ENCODE measurements at places on chromosomes 12 and 14.

DNA sequence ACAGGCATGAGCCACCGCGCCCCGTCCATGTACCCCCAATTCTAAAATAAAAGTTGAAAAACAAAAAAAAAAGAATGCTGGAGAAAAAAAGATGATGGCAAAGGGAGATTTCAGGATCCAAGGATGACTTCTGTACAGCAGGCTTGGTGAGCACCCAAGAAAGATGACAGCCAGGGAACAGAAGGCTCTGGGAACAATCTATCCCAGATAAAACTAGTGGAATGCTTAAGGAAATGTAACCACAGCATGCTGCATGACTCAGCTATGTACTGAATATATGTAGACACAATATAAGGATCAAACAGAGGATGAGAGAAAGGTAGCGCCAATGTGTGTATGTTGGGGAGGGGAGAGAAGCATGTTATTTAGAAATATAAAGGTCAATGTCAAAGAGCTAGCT, 123.7 kb upstream of the TMTC1 start:
- no peak for DNase-seq

DNA sequence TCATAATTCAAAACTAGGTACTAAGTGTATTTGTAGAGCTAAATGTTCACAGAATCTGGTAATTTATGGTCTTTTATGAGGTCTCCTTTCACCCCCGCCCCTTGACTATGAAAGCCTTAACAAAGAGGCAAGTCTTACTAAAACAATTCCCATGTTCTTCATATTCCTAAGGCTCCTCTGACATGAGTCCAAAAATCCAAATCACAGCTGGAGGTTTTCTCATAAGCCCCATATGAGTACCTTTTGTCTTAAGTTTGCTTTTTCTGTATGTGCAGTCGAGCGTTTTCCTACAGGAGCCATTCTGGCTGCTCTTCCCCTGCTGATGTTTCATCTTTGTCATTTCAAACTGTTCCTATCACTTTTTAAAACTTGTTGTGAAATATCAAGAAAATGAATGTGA, 55.2 kb downstream of the SIX1 start:
- no peak for DNase-seq

- no peak for DNase-seq
These were observed 27.2 kb upstream of the NINJ2 start for GRCh38 chr12:690466-690865.

DNA sequence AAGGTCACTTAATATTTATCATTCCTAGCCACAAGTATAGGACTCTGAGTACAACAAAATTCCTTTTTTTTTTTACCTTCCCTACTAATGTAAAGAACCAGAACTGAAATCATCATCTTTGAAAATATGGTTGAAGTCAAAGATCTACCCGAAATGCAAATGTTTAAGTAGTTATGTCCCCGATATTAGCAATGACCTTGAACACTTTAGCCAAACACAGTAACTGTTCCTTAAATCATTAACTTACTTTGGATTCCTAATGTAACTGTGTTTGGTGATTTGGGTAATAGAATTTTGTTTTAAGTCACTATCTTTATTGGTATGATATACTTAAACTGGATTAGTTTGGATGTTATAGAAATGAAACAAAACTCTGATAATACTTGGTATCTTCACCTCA, 14.4 kb downstream of the ITPR2 start:
- no peak for DNase-seq

DNA sequence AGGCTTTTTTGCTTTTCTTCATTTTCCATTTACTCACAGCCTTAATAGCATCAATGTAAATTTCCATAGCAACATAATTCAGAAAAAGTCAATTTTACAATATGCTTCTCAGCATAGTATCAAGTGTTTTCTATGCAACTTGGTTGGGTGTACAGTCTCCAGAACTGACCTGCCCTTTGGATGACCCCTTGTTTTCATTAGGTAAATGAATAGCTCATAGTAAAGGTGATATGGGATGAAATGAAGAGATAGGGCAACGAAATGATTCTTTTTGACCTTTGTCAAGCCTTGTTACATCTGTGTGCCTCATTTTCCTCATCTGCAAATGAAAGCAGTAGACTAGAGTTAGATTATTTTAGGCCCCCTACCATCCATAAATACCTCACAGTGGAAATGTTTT, 1081.0 kb downstream of the TMTC2 start:
- DNase-seq = no peak

DNA sequence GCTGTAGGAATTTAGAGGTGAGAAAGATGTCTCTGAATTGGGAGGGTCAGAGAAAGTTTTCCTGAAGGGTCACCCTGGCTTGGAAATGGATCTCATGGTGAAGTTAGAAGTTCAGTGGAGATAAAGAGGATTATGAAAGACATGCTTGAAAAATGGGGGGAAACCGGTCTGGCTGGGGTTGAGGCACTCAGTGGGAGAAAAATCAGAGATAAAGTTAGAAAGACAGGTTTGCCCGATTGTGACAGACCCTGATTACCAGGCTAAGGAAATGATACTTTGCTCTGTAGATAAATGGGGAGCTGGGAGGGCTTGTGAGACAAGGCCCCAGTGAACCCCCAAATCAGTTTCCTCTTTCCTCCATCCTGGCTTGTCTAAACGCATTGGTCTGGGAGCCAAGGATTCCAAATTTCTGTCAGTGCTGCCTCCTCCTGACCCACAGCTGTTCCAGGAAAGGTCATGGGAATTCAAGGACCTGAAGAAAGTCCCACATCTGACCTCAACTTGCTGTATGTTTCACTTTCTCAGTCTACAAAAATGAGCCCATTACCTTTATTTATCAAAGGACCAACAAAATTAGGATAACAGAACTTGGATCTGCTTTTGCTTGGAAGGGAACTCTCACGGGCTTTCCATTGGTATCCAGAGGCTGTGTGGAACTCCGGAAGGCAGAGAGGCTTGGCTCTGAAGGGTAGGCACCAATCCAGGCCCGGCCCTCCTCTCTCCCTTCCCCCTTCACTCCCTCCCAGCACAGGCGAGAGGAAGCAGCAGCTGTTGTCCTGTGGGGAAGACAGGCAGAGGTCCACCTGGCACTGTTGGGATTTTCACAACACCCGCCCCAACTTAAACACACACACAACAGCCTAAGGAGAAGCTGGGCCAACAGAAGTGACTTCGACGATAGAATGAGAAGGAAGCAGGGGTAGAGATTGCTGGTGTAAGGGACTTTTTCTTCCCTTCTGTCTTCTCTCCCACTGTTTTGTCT, 3.4 kb upstream of the RNASE7 start:
- DNase-seq = no peak

GRCh38 chr12:124993626-124994436, at the start of gene BRI3BP:
TSS of gene BRI3BP (plus strand) at chr12:124993645. CDS start at chr12:124993791, 146 bp downstream.
- peak; percentile 51 for DNase-seq

DNA sequence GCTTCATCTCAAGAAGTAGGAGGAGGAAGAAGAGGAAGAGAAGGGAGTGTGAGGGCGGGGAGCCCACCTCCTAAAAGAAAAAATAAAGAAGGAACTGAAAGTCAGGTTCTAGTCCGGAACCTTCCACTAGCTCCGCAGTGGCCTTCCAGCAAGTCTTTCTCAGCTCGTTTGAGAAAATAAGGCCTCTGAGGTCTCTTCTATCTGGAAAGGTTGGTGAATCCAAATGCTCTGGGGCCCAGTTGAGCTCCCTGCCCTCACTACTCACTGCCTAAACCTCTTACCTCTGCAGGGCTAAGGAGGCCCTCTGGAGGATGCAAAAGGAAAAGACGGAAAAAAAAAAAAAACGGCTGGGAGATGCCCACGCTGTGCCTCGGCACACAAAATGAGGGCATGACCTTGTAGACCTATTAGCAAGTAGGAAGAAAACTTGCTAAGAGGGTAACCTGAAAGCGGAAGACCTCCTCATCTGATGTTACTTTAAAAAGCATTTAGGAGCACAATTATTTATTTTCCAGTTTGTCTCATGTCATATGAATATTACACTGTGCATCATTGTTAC, 35.9 kb downstream of the FBLN5 start:
- DNase-seq = peak; percentile 81

DNA sequence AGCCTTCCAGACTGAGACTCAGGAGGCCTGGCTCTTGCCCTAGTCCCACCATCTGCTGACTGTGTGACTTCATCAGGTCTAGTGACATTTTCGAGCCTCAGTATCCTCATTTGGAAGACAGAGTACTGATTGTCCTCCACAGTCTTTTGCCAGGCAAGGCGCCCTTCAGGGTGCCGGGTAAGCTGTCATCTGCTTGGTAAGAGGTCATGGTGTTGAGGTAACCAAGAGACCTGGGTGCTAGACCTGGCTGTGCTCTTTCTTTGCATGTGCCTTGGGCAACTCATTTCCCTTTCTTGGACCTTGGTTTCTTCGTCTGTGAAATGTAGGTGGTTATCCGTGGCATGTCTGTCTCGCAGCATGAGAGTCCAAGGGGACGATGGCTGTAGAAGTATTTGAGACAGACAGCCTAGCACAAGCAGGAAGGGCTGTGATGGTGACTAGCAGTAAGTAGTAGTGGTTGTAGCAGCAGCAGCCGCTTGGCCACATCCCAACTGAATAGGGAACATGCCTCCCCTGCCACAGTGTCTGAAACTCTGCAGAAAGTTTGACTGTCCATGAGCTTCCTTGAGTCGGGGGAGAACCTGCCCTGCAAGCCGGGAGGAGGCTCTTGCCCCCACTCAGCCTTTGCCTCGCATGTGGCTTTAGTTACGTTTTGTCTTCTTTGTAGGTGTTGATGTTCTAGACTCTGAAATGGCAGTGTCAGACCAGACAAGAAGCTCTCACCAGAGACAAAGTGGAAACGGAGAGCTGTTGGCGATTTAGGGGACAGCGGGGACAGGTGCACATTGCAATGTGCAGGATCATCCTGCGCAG, 40.3 kb downstream of the EVL start:
- no peak for DNase-seq

- DNase-seq = no peak
These were observed 7.5 kb downstream of the WIF1 start for GRCh38 chr12:65113621-65114035.

GRCh38 chr12:8991371-8992345, 2.3 kb downstream of the KLRG1 start:
- DNase-seq = peak; percentile 61

DNA sequence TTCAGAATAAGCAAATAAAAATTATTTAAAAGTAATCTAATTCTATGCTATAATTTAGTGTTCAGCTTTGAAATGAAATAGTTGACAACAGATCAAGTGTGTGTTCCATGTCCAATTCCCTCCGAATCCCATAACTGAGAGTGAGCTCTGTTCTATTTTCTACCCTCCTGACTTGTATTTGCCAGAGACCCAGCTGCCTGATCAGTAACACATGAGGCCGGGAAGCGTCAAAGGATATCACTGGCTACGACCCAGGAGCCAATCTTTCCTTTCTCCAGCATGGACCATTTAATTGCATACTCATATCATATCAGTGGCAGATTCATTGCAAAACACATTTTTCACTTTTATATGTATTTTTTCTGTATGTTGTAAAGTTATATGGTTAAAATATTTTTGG, 108.8 kb upstream of the TSPAN8 start:
- no peak for DNase-seq

- no peak for DNase-seq
These were observed 193.9 kb downstream of the C12orf42 start for GRCh38 chr12:103301642-103302591.

- no peak for DNase-seq
These were observed 403 bp upstream of the PNP start for GRCh38 chr14:20468764-20469241.

GRCh38 chr14:74698465-74698864, 14.4 kb downstream of the AREL1 start:
- DNase-seq = no peak

DNA sequence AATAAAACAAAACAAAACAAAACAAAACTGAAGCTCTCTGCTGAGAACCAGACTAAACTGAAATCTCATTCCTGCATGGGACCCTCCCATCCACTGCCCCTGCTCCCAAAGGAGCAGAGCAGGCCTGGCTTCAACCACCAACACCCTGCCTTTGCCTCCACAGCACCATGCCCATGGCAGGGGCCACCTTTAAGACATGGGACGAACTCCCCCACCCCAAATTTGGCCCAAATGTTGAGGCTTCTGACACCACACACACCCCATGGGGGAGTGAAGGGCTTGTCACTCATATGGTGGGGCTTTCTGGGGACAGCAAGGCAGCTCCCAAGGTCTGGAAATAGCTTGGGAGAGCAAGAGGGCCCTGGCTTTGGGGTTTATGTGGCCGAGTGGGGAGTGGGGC, 177.2 kb downstream of the KIF26A start:
- no peak for DNase-seq

DNA sequence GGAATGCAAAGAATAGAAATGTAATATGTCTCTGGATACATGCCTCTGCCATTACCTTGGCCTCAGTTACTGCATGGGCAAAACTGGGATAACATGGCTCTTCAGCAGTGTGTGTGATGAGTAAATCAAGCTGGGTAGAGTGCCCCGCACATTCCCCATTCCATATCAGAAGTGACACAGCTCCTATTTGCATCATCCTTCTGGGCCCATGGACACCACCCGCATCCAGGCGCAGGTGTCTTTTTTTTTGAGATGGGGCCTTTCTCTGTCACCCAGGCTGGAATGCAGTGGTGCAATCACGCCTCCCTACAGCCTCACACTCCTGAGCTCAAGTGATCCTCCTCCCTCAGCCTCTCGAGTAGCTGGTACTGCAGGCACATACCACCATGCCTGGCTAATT, 31.6 kb downstream of the KRT76 start:
- DNase-seq = no peak

GRCh38 chr14:31300883-31301282, 93.3 kb upstream of the HECTD1 start:
- no peak for DNase-seq

DNA sequence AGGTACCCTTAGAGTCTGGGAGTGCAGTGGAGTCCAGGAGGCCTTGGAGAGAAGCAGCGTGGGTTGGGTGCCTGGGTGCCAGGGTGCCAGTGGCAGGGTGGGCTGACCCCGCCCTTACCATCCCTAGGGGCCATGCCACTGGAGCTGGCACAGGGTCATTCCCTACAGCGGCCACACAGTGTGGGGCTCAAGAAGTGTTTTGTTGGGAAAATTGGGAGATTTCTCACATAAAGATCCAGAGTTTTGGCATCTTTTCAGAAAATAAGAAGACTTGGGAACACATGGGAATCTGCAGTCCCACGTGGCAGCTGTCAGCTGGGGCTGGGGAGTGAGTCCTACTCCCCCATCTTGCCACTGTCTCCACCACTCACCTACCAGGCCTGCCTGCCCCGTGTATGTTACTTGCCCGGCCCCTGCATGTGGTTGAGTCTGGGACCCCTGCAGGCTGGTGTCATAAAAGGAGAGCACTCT, 4.2 kb downstream of the VASH1 start:
- DNase-seq = no peak

GRCh38 chr12:66633676-66634075, 45.2 kb downstream of the GRIP1 start:
- DNase-seq = no peak

DNA sequence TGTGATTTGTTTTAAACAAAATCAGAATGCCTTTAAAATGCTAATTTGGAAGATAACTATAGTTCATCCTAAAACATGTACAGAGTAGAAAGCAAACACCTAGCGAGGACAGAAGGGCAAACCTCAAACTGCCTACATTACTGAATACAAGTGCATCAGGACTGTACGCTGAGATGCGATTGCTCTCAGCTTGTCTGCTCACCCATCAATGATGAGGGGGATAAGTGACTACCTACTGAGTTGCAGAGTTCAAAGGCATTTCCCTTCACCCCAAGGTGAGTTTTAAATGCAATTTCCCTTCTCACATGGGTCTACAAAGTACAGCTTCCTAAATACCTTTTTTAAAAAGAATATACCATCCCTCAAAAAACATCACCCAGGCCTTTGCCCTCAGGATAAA, 52.9 kb downstream of the PHLDA1 start:
- DNase-seq = no peak

All from hematopoietic multipotent progenitor cell (in vitro differentiated cells).